Urinary bladder (tissue), 4 donors: ENCODE measurements at places on chromosomes 13 and 19. TPM values are rescaled to one million over a fixed set of nuclear protein-coding genes. Genes with fewer than 3 reads are reported as not detected.

The CTXN1 gene
- total RNA-seq = 0.63 TPM

The ZNF296 gene
- 0.42 TPM for total RNA-seq

The KBTBD7 gene
- total RNA-seq = 23.1 TPM

The KIRREL2 gene
- not detected for total RNA-seq

DNA sequence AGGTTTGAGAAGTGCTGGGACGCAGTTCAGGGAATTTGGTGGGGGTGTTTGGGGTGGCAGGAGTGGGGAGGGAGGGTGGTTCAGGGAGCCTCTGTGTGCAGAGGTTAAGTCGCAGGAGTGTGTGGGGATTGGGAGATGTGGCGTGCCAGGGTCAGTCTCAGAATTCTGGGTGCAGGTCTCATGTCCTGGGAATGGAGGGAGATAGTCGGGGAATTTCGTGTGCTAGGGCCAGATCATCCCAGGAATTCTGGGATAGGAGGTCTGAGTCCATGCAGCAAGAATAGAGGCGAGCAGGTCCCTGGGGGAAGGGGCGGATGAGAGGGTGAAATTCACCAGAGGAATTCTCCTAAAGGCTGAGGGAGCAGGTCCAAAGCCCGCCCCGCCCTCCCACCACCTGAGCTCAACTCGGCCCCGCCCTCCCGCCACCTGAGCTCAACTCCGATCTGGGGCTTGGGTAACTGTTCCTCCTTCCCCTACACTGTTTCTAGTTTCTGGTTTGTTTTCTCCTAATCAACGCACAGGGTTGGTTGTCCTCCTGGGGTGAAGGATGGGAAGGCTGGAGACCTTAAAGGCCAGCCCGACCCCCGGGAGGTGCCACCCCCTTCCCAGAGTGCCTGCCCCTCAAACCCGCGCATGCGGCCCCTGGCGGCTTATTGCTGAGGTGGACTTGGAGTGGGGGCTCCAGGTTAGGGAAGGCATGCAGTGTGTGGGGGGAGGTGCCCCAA, 15.2 kb downstream of the KCNC3 start:
- no peak for DNase-seq

DNA sequence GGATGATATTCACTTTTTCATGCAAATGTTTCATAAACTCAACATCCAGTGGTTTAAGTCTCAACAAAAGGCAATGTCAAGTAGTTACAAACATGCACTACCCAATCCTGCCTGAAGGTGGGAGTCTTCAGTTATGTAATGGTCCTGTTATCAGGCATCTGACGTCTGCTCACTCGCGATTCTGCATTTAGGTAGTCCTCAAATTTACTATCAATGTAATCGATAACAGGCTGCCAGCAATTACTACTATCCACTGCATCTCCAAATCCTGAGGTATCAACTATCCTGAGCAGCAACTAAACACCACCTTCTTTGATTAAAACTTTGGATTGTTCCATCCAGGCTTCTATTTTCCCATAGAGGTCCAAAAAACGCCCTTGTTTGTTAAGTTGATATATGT, 51.2 kb downstream of the NLRP12 start:
- peak; percentile 28 for DNase-seq

DNA sequence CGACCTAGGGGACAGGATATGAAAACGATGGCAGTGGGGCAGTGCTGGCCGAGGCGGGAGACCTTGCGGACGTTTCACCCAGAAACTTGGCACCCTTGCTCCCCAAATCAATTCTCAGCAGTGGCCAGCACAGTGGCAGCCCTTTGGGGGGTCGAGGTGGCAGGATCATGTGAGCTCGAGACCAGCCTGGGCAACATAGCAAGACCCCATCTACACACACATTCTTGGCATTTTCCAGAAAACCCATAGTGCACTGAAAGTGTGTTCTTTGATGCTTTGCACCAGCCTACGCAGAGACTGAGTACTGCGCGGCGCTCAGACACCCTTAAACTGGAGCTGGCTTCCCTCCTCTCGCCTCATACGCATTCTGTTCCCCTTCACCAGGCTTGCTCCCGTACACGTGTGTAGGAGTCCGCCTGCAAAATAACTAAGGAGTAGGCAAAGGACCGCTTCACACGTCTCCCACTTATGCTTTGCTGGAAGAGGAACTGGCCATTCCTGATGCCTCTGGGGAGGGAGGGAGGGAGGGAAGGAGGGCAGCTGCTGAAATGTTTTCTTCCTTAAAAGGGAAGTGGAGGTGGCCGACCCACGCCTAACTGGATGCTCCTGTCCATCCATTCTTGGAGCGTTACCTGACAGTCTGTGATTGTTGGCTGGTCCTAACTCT, 23.5 kb upstream of the MIER2 start:
- no peak for DNase-seq

GRCh38 chr13:20667857-20668437, 35.6 kb upstream of the IL17D start:
- no peak for DNase-seq
